Thymus (tissue), 14 donors: ENCODE measurements at places on chromosomes 2 and 18.
A peak's percentile ranks its signal among the peaks of the same experiment; 100 is the strongest.

- no peak for DNase-seq
Measured at GRCh38 chr2:74396149-74396548, 16.0 kb upstream of the DCTN1 start.

DNA sequence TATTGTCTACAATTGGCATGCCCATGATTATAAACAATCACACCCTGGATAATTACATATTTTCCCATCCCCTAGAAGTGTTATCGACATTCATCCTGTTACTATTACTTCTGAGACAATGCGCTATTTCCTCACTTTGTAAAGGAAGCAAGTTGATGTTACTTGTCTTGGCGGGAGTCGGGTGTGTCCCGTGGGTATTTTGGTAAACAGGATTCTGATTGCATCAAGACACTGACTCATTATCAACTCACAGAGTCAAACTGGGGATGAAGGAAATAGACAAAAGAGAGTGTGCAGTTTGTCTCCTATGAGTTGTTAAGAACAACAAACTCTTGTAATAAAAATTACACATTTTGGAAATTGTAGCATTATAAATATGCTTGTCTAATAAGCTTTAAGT is 142.7 kb downstream of the GALR1 start:
- DNase-seq, result no peak

GRCh38 chr18:29629493-29630036 is 1413.0 kb downstream of the DSC3 start:
- DNase-seq, result no peak

- no peak for DNase-seq
Measured at GRCh38 chr2:7646661-7647060, 729.4 kb downstream of the RNF144A start.

GRCh38 chr2:132460781-132461180 is 44.2 kb downstream of the GPR39 start:
- DNase-seq, result no peak

- DNase-seq, result no peak
Measured at GRCh38 chr18:12741351-12741750, 38.5 kb downstream of the PSMG2 start.

DNA sequence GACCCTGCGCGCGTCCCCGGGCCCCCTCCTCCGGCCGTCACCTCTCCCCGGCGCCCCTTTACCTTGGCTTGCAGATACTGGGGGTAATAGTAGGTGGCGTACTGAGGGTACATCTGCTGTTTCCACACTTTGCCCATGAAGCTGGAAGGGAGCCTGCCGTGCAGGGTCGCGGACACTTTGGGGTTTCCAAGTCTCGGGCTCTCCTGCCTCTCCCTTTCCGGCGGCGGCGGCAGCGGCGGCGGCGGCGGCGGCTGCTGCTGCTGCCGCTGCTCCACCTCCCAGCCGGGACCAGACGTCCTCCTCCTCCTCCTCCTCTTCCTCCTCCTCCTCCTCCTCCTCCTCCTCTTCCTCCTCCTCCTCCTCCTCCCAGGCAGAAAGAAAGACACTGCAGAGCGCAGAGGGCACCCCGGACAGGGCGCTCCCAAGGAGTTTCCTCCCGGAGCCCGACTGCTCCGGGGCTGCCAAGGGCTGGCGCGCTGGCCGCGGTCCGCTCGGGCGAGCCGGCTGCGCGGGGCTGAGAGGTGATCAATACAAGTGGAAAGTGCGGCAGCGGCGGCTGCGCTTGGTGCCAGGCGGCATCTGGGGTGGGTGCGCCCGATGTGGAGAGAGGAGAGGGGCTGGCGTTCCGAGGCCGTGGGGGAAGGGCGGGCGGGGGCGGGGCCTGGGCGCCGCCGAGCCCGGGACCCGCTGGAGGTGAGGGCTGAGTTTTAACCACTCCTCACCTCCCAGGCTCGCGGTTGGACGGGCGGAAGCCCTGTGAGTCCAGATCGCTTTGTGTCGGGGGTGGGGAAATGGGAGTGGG is at the start of gene RBMS1:
TSS of gene RBMS1 (minus strand) at position 581 of the 802 bp plus-strand sequence. CDS start at position 137, 444 bp downstream.
- DNase-seq, result peak; percentile 47

- DNase-seq, result no peak
Measured at GRCh38 chr2:233090879-233091278, 30.7 kb downstream of the INPP5D start.

- DNase-seq, result no peak
Measured at GRCh38 chr2:133264989-133265401, 303.3 kb downstream of the NCKAP5 start.

GRCh38 chr2:189613077-189613636 is 32.6 kb upstream of the SLC40A1 start:
- DNase-seq, result no peak

GRCh38 chr2:214031566-214031965 is 379.3 kb upstream of the VWC2L start:
- DNase-seq, result no peak

GRCh38 chr2:54657664-54658083 is 65.8 kb upstream of the EML6 start:
- DNase-seq, result no peak

GRCh38 chr2:10860081-10860813 is 47.7 kb upstream of the PDIA6 start:
- DNase-seq, result no peak

DNA sequence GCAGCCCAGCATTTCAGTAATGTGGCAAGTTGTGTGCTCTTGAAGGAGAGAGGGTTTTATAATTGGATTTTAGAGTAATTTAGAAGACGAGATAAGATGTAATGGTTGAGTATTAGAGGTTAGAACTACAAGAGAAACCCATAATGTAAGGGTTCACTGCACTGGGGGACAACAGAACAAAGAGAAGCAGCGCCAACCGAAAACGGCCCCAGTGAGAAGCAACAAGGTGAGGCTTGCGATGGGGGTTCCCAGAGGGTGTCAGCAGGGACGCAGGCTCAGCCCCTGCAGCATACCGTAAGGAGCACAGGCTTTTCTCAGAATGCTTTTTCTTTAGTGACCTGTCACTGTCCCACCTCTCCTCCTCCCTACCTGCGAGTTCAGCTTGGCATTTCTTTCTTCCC is 183.9 kb upstream of the ETAA1 start:
- no peak for DNase-seq

- DNase-seq, result peak; percentile 64
Measured at GRCh38 chr2:25314514-25315315, 27.0 kb downstream of the DNMT3A start.

DNA sequence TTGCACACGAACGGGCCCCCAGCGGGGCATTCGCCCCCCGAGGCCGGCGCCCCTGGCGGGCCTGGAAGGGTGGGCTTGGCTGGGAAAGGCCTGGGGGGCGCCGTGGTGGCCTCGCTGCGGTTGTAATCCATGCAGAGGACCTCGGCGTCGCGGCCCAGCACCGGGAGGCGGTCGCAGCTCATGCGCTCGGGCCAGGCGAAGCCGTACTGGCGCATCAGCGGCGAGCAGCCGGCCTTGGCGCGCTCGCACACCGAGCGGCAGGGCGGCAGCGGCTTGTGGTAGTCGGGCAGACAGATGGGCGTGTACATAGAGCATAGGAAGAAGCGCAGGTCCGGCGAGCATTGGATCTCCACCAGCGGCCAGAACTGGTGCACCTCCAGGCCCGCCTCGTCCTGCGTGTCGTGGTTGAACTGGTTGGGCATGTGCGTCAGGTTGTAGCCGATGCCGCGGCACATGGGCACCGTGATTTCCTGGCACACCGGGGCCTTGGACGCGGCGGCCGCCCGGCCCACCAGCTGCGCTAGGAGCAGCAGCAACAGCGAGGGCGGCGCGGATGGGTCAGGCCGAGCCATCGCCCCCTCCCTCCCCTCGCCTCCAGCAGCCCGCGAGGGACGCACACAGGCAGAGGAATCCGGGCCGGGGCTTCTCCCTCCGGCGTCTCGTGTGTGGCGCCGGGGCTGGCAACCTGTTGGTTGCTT is 1.4 kb downstream of the FZD5 start:
- DNase-seq, result no peak

GRCh38 chr2:159160412-159160811 is 126.1 kb downstream of the WDSUB1 start:
- no peak for DNase-seq

DNA sequence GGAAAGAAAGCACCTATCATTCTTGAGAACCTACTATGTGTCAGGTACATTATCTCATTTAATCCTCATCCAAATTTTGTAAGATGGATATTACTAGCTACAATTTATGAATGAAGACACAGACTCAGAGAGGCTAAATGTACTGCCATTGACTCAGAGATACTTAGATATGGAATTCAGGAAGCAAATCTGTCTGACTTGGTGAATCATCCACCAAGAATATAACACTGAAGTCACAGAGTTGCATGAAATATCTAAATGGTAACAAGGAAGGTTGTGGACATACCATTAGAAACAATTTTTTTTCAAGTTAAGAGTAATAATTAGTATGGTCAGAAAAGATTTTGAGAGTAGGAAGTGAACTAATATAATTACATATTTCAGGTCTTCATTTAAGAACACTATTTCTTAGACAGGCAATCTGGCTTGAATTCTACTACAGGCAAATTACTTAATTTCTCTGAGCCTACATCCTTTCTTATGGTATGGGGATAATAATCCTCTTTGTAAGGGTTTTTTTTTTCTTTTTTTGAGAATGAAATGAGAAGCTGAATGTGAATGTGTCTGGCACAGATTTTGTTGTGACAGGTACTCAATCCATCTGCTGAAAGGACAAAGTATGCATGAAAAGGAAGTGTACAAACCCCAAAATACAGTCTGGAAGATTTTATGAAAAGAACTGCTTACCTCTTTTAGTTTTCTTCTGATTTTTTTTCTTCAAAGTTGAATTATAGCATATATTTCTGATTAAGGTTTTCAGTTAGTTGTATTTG is 14.8 kb upstream of the C2orf66 start:
- no peak for DNase-seq

DNA sequence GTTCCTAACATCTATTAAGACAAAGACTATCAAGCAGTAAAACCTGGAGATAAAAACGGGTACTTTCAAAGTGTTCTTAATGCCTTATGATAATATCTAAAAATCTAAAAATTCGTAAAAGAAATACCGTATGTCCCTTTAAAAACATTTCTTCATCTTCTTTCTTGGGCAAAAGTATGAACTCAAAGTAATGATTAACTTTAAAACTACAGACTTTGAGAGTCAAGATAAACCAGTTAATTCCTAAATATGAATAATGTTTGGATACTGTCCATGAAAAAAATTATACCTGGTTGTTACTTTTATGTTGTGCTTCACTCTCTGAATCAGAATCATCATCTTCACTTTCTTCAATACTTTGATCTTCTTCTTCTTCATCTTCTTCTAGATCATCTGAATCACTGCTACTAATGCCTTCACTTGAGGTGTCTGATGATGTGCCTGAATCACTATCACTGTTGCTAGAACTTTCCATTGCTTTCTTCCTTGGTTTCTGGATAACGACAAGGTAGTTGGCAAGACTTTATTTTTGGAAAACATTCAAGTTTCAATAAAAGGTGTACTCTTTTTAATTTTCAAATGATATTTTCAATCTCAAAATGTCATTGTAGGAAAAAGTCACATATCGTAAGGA is 152.3 kb upstream of the WDSUB1 start:
- no peak for DNase-seq

DNA sequence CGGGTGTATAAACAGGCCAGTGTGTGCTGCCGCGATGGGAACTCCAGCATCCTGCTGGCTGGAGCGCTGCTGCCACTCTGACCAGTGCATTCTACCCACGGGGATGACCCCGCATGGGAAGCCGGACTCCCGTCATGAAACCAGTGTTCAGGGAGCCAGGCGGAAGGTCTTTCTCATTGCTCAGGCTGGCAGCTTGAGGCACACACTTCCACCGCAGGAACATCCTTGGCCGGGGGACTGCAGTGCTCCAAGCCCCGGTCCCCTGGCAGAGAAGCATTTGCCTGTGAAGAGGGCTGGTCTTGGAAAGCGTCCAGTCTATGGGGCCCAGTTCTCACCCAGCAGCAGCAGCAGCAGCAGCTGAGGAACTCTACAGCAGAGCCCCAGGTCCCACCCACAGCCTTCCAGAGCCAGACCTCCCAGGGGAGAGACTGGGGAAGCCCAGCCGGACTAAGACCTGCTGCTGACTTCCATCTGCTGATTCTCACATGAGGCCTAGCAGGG is 235.9 kb downstream of the KLHL29 start:
- DNase-seq, result no peak

DNA sequence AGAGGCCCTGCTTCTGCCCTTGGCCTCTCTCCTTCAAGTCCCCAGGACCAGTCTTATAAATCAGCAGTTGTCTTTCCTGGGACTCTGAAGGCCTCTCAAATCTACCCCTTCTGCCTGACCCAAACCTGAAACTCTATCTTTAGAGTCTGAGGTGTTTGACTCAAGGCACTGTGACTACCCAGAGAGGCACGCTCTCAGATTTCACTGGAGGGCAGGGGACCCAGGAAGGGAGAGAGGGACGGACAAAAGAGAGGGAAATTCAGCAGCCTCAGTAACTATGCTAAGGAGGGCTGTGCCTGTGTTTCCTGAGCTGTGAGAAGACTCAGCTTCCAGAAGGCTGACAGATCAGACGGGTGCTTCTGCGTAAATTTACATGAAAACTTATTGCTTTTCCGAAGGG is 217.8 kb downstream of the HAUS1 start:
- DNase-seq, result no peak

- no peak for DNase-seq
Measured at GRCh38 chr2:130808482-130809268, 28.0 kb upstream of the ARHGEF4 start.

- no peak for DNase-seq
Measured at GRCh38 chr2:223765221-223765785, 72.1 kb downstream of the AP1S3 start.

DNA sequence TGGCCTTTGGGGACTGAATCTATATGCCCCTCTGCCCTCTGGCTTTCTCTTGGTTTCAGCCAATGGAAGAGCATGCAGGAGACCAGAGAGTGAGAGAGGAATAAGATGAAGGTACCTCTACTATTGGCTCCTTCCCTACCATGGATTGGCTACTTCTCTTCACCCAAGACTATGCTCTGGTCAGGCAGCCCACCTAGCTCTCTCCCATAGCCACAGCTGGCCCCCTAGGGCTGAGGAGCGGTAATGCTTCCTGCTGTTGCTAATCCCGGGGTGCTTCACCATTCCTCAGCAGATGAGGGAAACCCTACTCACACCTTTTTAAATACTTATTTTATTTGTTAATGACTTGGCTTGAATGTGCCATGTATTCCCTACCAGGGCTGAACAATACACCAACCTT is 142.4 kb downstream of the MREG start:
- no peak for DNase-seq

- DNase-seq, result no peak
Measured at GRCh38 chr2:10900216-10901109, 11.3 kb upstream of the KCNF1 start.

GRCh38 chr18:33231474-33232317 is 208.8 kb downstream of the CCDC178 start:
- DNase-seq, result peak; percentile 78

DNA sequence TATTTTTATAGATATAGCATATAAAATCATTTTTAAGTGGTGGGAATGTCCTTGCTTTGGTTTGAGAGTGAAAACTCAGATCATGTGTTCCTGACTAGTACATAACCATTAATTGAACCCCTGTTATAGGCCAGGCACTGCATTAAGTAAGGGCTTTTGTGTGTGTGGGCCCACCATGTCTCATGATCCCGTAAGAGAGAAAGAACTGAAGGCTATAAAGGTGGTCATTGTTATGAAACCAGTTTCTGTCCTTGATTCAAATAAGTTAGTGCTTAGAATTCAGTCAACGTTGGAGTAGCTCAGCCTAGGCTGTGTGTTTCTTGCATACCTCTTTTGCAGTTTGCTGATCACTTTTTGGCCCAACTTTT is 91.5 kb downstream of the LIMS1 start:
- DNase-seq, result no peak

- no peak for DNase-seq
Measured at GRCh38 chr18:11522992-11523391, 86.4 kb upstream of the SLC35G4 start.
